ENCODE measurements at places on chromosomes 1 and 21.

DNA sequence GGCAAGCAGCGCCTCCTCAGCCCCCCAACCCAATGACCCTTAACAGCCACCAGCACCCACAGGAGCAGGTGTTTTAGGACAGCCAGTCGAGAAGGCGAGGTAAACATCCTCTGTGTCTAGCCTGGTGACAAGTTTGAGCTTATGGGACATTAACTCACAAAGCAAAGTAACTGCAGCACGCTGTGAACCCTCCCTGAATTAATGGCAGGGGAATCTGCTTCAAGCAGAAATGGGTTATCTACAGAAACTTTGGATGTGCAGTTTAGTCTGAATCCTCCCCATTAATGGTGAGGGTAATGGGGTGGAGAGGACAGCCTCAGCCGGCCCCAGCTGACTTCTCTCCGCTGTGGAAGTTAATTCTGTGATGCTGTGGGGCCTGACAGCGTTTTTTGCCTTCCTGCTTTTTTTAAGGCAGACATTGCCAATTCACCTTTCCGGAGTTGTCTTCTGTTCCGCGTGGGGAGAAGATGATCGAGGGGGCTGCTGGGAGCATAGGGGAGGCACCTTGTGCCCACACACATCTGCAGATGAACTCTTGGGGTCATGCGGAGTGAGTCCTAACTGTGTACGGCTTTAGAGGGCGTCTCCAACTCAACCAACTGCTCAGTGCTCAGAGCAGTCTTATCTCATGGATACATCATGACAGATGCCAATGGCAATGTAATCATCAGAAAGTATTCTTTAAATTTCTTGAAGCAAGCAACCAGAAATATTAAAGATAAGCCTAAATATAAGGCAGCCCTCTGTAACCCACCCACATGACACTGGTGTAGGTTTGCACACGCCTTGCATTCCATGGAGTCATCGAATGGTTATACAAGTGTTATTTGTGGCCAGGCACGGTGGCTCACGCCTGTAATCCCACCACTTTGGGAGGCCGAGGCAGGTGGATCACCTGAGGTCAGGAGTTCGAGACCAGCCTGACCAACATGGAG lies 41.0 kb downstream of the POFUT2 start:
- no peak for DNase-seq

- no peak for DNase-seq
Measured at GRCh38 chr1:182635871-182636270, 31.7 kb upstream of the RGS16 start.

GRCh38 chr1:6923955-6924881 lies 139.0 kb downstream of the CAMTA1 start:
- no peak for DNase-seq

DNA sequence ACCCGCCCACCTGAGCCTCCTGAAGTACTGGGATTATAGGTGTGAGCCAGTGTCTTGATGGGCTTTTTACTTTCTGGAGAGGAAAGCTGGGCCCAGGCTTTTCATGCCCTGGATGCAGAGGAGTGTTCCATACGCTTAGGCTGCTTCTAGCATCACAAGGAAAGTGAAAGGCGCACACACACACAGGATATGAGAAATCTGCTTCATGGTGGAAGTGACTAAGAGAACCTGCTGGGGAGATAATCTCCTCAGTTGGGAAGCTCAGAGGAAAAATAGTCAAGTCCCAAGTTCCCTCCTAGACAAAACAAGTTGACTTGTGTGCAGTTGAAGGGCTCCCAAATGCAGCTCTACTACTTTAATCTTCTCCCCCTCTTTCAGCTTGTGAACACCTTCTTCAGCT lies 2.2 kb downstream of the NUDC start:
- DNase-seq = no peak

DNA sequence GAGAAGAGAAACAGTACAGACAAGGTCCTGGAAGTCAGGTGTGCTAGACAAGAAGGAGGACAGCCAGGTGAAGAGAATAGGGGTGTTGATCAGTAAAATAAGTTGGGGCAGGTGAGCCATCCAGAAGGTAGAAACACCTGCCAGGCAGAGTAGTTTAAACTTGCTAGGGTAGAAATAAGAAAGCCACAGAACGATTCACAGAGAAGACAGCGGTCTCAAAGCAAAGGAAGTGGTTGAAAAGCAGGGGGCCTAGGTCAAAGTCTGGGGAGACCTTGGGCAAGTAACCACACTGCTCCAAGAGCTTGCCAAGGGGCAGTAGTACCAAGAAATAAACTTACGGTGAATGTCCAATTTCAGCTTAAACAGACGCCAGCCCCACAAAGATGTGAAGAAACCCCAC lies 116.6 kb upstream of the PROX1 start:
- no peak for DNase-seq

DNA sequence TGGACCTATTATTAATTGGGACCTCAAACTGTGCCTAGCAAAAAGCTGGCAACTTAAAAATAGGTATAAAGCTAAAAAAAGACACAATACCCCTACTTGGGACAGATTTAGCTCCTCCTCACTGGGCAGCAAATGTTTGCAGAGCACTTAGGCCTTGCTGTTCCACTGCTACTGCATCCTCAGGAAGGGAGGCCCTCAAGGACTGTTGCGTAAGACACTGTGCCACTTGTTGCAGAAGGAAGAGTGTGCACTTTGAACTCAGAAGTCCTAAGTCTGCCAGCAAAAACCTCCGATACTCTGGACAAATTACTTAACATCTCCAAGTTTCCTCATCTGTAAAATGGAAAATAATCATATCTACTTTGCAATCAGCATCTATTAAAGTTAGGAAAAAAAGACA lies 322.9 kb downstream of the BARHL2 start:
- no peak for DNase-seq

DNA sequence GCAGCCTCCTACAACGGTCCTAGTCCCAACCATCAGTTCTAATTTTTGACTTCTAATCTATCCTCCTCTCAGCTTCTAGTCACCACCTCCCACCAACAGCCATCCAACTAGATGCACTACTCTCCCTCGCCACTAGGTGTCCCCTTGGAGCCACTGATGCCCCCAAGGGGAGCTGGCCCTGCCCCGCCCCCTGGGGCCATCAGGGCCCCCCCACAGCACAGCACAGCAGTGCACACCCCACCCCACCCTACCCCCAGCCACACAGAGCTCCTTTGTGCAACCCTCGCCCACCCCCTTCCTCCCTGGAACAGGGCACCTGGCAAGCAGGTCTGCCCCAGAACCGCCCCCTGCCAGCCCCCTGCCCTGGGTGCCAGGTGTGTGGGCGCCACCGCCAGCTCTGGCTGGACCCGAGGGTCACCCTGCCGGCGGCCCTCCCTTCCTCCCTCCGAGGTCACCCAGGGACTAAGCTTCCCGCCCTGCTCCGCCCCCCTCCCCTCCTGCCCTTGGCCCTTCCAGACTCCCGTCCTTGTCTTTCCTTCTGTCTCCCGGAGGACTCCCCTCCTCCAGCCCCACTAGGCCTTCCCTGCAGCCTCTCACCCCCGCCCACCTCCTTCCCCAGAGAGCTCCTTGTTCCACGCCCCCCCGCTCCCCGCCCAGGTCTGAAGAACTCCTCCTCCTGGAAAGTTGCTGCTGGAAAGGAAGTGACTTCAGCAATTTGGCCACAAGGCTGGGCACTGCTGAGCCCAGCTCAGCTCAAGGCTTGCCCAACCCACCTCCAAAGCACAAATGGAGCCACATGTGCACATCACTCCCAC lies 47.0 kb downstream of the AHDC1 start:
- DNase-seq = peak; percentile 80
